ENCODE measurements at places on chromosomes 3 and 15.

GRCh38 chr3:63863150-63864007, at the start of the genes ATXN7 and THOC7:
Gene ATXN7, plus strand, starts transcription at chr3:63863867. Its CDS starts 48,732 bp downstream, at chr3:63912599.
Gene THOC7, minus strand, starts transcription at chr3:63863805. Its CDS starts 15 bp downstream, at chr3:63863790.
- peak; percentile 37 for DNase-seq

DNA sequence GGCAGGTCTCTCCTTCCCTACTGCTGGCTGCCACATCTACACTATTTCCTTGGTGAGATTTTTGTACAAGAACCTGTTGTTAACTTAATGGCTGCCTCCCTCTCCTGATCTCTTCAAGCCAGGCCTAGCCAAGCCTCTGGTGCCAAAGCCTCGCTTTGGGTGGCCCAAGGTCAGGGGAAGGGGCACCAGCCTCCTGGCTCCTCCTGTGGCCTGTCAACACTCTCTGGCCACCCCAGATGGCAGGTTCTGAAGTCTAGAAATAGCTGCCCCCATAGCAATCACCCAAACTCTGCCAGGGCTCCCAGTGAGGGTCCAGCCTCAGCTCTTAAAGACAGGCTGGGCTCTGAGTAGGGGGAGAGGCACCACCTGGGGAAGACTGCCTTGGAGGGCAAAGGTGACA, 5.0 kb downstream of the IFRD2 start:
- DNase-seq: no peak

- DNase-seq: no peak
These were observed 8.3 kb downstream of the BDH1 start for GRCh38 chr3:197547306-197548011.

GRCh38 chr15:56950979-56951378, 32.5 kb downstream of the TCF12 start:
- no peak for DNase-seq
